ENCODE measurements at places on chromosomes 16 and 17.

- DNase-seq, result no peak
Measured at GRCh38 chr17:80825471-80826345, 165.9 kb upstream of the CHMP6 start.

DNA sequence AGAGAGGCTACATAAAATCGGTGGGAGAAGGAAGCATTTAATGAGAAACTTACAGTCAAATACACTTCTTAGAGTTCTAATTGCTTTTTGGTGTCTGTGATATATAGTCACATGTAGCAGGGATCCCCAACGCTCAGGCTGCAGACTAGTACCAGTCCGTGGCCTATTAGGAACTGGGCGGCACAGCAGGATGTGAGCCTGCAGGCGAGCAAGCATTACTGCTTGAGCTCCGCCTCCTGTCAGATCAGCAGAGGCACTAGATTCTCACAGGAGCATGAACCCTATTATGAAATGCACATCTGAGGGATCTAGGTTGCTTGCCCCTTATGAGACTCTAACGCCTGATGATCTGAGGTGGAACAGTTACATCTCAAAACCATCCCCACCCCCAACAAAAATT lies 158.5 kb downstream of the TANC2 start:
- DNase-seq, result no peak

GRCh38 chr17:11082559-11082958 lies 158.5 kb upstream of the SHISA6 start:
- no peak for DNase-seq

GRCh38 chr17:29140631-29141513 lies 39.3 kb downstream of the MYO18A start:
- peak; percentile 51 for DNase-seq

DNA sequence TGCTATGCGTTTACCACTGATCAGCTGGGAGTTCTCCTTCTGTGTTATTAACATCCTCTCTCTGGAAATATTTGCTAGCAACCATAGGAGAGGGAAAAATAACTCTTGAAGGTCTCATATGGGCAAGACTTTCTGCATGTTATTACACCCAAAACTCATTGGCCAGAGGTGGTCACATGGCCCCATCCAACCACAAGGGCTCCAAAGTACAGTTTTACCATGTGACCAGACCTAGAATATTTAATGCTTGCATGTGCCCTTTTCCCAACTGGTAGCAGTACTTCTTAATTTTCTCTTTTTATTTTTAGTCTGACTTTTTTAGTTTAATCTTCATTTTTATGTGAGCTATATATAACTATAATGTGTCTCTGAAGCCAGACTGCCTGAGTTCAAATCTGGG lies 141.0 kb upstream of the NOG start:
- no peak for DNase-seq

DNA sequence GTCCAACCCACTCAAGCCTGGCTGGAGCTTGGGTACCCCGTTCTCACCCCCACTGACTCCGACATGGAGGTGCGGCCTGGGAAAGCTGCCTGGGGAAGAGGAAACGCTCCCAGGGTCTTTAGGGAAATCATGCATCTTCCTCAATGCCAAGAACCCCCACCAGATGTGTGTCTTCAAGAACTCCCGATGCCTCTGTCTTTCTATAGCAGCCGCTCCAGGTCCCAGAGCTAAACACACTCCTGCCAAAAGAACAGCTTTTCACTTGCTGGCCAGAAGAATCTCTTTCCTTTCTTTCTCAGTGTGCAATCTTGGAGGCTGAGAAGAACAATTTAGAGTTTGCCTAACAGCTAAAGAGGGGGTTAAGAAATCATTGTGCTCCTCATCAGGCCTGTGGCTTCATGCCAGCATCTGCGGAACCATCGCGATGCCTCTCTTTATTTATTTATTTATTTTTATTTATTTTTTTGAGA lies 41.1 kb upstream of the MTSS2 start:
- DNase-seq, result no peak

- DNase-seq, result no peak
Measured at GRCh38 chr17:37475731-37476420, 13.8 kb upstream of the DUSP14 start.

Data from effector memory CD8-positive, alpha-beta T cell (primary cell).